ENCODE measurements at places on chromosomes 4 and X. TPM values are rescaled to one million over a fixed set of nuclear protein-coding genes. Genes with fewer than 3 reads are reported as not detected.

- H3K4me1 ChIP-seq: no peaks in the 10 kb centered on the region
- H3K27me3 ChIP-seq: no peaks in the 10 kb centered on the region
- no peak for DNase-seq
- no peak overlapping the region for H3K4me3 ChIP-seq
- H3K27ac ChIP-seq: no peak overlapping the region
These were observed 168.9 kb upstream of the INTU start for GRCh38 chr4:127463883-127464282.

PPP2R2C gene
- not detected for total RNA-seq

DNA sequence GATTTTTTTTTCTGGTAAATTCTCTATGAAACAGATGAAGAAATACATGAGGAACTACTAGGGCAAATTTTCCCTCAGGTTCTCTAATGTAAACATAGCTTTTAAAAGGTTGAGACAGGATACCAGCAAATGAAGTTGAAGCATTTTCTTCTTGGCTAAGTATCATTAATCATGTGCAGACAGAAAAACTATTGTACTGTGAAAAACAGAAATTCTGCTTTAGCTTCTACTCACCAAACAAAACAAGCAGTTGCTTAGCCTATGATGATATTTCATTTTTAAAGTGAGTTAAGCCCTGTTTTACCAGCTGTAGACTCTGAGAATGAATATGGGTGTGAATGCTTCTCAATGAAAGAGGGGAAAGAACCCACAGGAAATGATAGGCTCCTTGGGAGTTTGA lies 358.9 kb downstream of the TRAM1L1 start:
- H3K36me3 ChIP-seq: no peaks in the 10 kb centered on the region
- no peaks in the 10 kb centered on the region for H3K4me1 ChIP-seq
- H3K27ac ChIP-seq: no peak overlapping the region
- H3K4me3 ChIP-seq: no peak overlapping the region

GRCh38 chr4:3732076-3733028 lies 33.8 kb upstream of the ADRA2C start:
- no peak overlapping the region for H3K4me3 ChIP-seq
- no peaks in the 10 kb centered on the region for H3K36me3 ChIP-seq
- no peak for DNase-seq
- H3K27ac ChIP-seq: no peak overlapping the region
- no peaks in the 10 kb centered on the region for H3K4me1 ChIP-seq
- no peaks in the 10 kb centered on the region for H3K27me3 ChIP-seq

IL2 gene
- 1.5 TPM for total RNA-seq

GRCh38 chr4:72860766-72861165 lies 208.8 kb downstream of the COX18 start:
- no peaks in the 10 kb centered on the region for H3K4me1 ChIP-seq
- no peaks in the 10 kb centered on the region for H3K27me3 ChIP-seq
- H3K4me3 ChIP-seq: no peak overlapping the region
- no peak for DNase-seq

RS1 gene
- not detected for total RNA-seq

DNA sequence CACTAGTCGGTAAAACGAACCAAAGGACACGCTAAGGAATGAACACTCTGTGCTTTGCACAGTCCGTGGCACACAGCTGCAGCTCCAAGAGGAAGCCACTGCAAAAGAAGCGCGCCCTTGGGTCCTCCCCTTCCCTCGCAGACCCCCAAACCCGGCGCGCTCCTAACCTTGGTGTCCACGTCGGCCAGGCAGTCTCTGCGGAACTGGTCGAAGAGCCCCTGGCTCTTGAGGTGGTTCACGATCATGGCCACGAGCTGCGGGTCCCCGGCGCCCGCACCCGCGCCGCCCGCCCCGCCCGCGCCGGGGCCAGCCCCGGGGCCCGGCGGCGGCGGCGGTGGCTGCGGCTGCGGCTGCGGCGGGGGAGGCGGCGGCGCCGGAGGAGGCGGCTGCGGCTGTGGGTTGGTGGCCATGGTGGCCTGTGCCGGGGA lies 333 bp downstream of the BOD1L1 start:
- peak overlapping the region; percentile 87 for H3K27ac ChIP-seq
- DNase-seq: no peak
- no peaks in the 10 kb centered on the region for H3K36me3 ChIP-seq
- H3K27me3 ChIP-seq: no peaks in the 10 kb centered on the region
- H3K4me1 ChIP-seq: peaks cover 42% of the 10 kb centered on the region

SPANXN4 gene
- not detected for total RNA-seq

MTNR1A gene
- total RNA-seq: 0.55 TPM

TLR6 gene
- total RNA-seq: 3.3 TPM

GRCh38 chr4:47498899-47499298 lies 13.8 kb downstream of the ATP10D start:
- peaks cover 3% of the 10 kb centered on the region for H3K36me3 ChIP-seq
- DNase-seq: no peak
- no peak overlapping the region for H3K27ac ChIP-seq
- no peaks in the 10 kb centered on the region for H3K27me3 ChIP-seq

GRCh38 chr4:137748616-137749015 lies 216.3 kb upstream of the PCDH18 start:
- no peaks in the 10 kb centered on the region for H3K4me1 ChIP-seq
- no peaks in the 10 kb centered on the region for H3K27me3 ChIP-seq
- H3K4me3 ChIP-seq: no peak overlapping the region
- H3K36me3 ChIP-seq: no peaks in the 10 kb centered on the region
- no peak overlapping the region for H3K27ac ChIP-seq

ING2 gene
- total RNA-seq: 4.3 TPM

TREX2 gene
- total RNA-seq: not detected

DNA sequence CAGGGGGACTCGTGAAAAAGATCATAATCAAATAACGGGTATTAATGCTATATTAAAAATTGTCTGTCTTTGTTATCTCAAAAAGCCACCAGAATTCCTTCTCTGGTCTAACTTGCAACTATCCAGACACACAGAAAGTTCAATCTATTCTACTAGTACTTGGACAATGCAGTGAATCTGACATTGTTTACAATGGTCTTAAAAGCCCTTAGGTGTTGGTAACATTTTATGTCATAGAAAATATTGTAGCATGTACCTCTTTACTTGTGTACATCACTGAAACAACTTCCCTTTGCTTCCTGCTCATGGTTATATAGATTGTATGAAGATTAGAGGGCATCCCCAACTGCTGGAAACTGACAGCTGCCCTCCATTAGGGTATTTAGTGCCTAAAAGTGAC lies 71.1 kb upstream of the PPP3CA start:
- H3K36me3 ChIP-seq: no peaks in the 10 kb centered on the region
- H3K4me1 ChIP-seq: no peaks in the 10 kb centered on the region
- H3K27ac ChIP-seq: no peak overlapping the region
- H3K4me3 ChIP-seq: no peak overlapping the region
- no peak for DNase-seq

DNA sequence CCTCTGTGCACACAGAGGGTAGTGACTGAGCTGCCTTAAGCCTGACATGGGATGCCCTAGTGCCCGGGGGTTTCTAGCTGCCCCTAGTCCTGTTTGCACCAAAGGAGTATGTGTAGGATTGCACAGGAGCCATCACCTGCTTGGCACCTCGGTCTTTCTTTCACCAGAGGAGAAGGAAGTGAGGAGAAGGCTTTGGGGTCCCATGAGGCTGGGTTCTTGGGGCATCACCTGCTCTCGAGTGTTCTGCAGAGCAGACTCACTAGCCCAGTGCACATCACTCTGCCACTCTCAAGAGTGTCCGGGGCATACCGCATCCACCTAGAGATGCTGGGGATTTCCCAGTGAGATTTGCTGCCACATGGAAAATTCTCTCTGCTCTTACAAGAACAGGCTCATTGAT lies 40.5 kb upstream of the GPR78 start:
- H3K4me3 ChIP-seq: no peak overlapping the region
- no peak overlapping the region for H3K27ac ChIP-seq
- H3K36me3 ChIP-seq: no peaks in the 10 kb centered on the region
- no peak for DNase-seq

GRIA2 gene
- not detected for total RNA-seq

DNA sequence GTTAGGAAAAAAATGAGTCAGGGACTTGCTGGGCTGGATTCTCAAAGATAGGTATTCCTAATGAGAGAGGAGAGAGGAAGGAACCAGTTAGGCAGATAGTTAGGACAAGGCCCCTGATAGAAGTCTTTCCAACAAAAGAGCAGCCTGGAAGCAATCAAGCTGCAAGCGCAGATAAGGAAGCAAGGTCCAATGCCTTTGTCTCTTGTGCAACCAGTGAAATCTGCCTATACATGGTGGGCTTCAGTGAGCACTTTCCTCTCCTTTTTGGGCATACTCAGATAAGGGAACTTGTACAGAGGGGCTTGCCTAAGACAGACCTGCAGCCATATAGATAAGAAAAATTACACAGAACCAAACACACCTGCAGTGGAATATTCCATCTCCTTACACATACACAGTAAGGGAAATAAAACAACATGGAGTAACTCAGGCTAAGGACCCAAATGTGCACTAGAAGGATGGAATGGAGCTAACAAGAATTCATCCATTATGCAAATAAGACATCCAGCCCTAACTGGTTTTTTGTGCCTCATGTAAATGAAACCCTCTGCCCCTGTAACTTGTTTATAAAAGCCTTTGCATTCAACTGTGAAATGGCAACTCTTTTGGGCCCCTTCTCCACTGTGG lies 68.8 kb downstream of the PCDH18 start:
- DNase-seq: no peak
- no peak overlapping the region for H3K4me3 ChIP-seq
- no peak overlapping the region for H3K27ac ChIP-seq
- H3K36me3 ChIP-seq: no peaks in the 10 kb centered on the region
- no peaks in the 10 kb centered on the region for H3K4me1 ChIP-seq

GRCh38 chr4:98314791-98315565 lies 53.8 kb downstream of the RAP1GDS1 start:
- no peaks in the 10 kb centered on the region for H3K4me1 ChIP-seq
- H3K27ac ChIP-seq: no peak overlapping the region
- H3K27me3 ChIP-seq: no peaks in the 10 kb centered on the region
- H3K36me3 ChIP-seq: no peaks in the 10 kb centered on the region
- DNase-seq: no peak

- no peak for DNase-seq
- no peak overlapping the region for H3K4me3 ChIP-seq
- no peaks in the 10 kb centered on the region for H3K27me3 ChIP-seq
- H3K36me3 ChIP-seq: no peaks in the 10 kb centered on the region
- H3K27ac ChIP-seq: peak overlapping the region; percentile 28
- peaks cover 4% of the 10 kb centered on the region for H3K4me1 ChIP-seq
These were observed 66.4 kb upstream of the C4orf54 start for GRCh38 chr4:99724067-99724466.

DNA sequence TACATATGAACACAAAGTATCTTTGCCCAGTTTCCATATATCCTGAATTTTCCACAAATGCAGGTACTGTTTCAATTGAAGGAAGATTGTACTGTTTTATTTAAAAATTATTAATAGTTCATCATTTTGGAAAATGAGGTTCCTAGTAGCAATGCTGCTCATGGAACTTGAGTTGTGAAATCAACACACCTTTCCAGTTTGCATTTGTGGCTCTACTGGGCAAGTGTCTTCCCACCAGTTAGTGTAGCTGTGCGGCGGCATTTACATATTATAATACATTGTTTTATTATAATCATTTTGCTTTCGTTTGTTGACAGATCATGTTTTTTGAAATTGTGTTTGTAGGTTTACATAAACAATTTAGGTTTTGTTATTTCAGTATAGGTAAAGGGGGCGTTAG lies 2.0 kb upstream of the DDX3X start:
- DNase-seq: no peak
- peak overlapping the region; percentile 100 for H3K27ac ChIP-seq
- no peaks in the 10 kb centered on the region for H3K36me3 ChIP-seq
- H3K4me3 ChIP-seq: peak overlapping the region; percentile 34
- H3K27me3 ChIP-seq: no peaks in the 10 kb centered on the region

FAM156B gene
- total RNA-seq: 16.5 TPM

DNA sequence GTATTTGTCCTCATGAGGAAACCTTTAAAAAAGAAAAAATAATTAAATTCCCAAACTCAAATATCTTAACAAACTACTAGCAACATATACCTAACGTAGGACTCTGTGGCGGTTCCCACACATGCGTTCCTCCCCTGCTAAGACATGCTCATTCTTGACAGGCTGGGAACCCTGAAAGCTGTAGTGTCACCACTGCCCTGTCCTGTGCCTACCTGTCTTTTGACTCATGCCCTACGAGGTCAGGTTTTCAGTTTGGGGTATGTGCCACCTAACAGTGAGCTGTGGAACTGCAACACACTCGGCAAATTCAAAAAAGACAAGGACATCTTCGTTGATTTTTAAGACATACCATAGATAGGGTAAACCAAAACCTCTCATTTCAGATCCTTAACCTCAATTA lies 17.8 kb downstream of the IDS start:
- H3K27me3 ChIP-seq: no peaks in the 10 kb centered on the region
- H3K4me1 ChIP-seq: peaks cover 10% of the 10 kb centered on the region
- H3K27ac ChIP-seq: no peak overlapping the region
- no peak for DNase-seq
- no peak overlapping the region for H3K4me3 ChIP-seq

- no peak for DNase-seq
- H3K27me3 ChIP-seq: no peaks in the 10 kb centered on the region
- H3K4me3 ChIP-seq: no peak overlapping the region
- no peaks in the 10 kb centered on the region for H3K4me1 ChIP-seq
- H3K27ac ChIP-seq: no peak overlapping the region
- H3K36me3 ChIP-seq: no peaks in the 10 kb centered on the region
These were observed 194.0 kb upstream of the GALNT7 start for GRCh38 chr4:172974586-172974985.

NUP62CL gene
- total RNA-seq: 1.7 TPM

APBB2 gene
- total RNA-seq: 55.4 TPM

DNA sequence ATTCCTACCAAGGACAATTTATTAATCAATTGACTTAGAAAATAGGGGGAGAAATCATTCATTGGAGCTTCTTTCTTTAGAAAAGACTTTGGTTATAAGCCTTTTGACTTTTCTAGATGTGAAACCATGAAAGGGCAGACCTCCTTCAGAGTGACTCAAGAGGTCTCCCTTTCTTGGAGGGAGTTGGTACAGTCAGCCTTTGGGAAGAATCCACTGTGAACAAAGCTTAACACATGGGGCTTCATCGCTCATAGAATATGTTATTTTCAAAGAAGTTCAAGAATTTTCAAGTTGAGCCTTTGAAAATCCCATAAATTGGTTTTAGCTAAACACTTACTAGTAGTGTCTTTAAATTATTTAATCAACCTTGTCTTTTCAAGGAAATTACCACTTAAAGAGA lies 28.0 kb downstream of the RIPPLY1 start:
- no peak overlapping the region for H3K4me3 ChIP-seq
- H3K27me3 ChIP-seq: no peaks in the 10 kb centered on the region
- no peaks in the 10 kb centered on the region for H3K36me3 ChIP-seq
- DNase-seq: no peak

DNA sequence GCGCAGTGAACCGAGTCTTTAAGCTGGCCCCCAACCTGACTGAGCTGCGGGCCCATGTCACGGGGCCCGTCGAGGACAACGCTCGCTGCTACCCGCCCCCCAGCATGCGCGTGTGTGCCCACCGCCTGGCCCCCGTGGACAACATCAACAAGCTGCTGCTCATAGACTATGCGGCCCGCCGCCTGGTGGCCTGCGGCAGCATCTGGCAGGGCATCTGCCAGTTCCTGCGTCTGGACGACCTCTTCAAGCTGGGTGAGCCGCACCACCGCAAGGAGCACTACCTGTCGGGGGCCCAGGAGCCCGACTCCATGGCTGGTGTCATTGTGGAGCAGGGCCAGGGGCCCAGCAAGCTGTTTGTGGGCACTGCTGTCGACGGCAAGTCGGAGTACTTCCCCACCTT lies 2.2 kb downstream of the PLXNA3 start:
- peaks cover 16% of the 10 kb centered on the region for H3K4me1 ChIP-seq
- H3K27ac ChIP-seq: no peak overlapping the region
- H3K4me3 ChIP-seq: no peak overlapping the region
- DNase-seq: peak; percentile 28
- H3K27me3 ChIP-seq: no peaks in the 10 kb centered on the region
- H3K36me3 ChIP-seq: peaks cover 17% of the 10 kb centered on the region

ZNF711 gene
- total RNA-seq: 26.6 TPM

MAGEB10 gene
- not detected for total RNA-seq

PLXNB3 gene
- 1.8 TPM for total RNA-seq

Measured in stomach (tissue), 19 donors.